ENCODE measurements at places on chromosomes 3 and 15.
A peak's percentile ranks its signal among the peaks of the same experiment; 100 is the strongest.

DNA sequence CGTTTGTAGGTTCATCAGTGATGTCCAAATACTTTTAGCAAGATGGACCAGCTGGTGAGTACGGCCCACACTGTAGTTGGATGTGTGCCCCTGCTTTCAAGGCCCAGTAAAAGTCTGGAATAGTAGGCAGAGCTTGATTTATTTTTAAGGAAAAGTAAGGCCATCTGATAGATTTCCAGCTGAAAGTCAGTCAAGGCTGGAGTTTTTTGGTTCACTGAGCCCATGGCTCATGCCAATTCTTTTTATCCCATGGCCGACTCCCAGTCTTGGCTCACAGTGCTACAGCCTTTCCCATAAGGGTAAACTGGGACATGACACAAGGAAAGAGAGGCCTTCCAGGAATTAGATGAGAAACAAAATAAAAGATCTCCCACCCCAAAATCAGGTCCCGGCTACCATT, 13.5 kb downstream of the CCDC80 start:
- no peak for DNase-seq

DNA sequence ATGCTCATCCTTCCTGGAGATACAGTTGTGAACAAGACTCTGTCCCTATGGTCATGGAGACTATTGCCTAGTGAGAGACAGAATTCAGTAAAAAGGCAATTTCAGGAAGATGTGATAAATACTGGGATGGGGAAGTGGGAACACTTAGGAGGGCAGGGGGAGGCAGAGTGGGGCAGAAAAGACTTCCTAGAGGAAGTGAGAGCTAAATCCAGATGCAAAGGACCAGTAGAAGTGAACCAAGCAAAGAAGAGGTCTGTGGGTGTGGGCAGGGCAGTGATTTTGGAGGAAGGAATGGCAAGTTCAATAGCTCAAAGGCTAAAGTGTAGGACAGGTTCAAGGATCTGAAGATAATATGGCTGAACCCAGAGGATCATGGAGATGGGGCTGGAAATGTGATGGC, 68.9 kb downstream of the CD200R1L start:
- DNase-seq: no peak

DNA sequence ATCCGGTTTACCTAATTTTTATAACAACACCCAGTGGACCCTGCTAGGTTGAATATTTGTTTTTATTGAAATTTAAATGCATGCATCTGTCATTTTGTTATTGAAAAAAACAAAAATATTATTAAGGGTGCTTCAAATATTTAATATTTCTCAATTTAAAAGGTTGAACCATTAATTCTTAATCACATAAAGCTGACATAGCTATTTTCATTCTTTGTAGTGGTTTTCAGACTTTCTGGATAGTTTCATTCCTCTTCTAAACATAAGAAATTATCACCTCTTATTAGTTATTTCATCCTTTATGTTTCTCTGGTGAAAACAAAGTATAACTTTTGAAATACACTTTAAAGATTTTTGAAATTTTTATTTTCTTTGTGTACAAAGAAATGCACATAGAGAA, 369.9 kb upstream of the PLSCR5 start:
- DNase-seq: no peak

DNA sequence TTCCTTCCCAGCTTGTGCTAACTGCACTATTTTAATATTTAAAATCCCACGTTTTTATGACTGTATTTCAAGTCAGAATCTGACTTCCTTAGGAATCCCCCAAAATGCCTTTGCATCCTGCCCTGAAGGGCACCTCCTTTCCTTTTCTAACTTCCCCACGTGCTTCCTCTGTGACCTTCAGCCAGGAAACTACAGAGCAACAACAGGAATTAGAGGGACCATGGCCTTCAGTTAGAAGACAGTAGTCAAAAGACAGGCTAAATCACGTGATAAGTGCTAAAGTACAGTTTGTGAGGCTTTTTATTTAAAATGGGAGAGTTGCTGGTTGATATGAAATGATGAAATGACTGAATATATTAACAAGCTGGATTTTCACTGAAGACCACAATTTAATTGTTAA, 11.8 kb upstream of the ABHD10 start:
- no peak for DNase-seq

- peak; percentile 54 for DNase-seq
These were observed 16.6 kb upstream of the SEMA3F start for GRCh38 chr3:50138266-50139200.

- DNase-seq: no peak
These were observed 2.3 kb upstream of the DNAJB8 start for GRCh38 chr3:128468791-128469527.

DNA sequence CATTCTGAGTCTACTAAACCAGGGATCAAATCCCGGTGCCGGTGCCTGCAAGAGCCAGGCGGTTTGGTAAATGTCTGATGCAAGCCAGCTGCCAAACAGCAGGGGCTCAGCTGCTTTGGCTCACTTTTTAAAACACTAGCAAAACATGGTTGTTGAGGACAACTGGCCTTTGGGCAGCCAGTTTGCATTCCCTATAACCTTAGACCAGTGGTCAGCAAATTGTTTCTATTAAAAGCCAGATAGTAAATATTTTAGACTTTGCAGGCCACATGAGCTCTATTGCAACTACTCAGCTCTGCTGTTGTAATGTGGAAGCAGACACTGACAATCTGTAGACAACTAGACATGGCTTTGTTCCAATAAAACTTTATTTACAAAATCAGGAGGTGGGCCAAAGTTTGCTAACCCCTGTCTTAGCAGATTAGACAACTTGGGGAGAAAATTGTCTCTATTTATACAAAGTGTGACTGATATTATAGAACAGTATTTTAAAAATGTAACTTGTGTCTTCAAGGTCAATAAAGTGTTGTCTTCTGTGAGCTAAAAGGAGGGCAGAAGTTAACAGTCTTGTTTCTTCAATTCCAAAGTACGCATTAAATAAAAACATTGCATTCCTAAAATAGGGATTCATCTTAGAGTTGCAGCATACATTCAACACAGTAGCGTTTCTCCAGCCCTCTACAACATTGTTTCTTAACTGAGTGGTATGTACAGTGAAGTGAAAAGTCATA, 67.6 kb downstream of the SSUH2 start:
- DNase-seq: no peak

GRCh38 chr3:141764986-141765385, 1.8 kb downstream of the GRK7 start:
- DNase-seq: peak; percentile 13
